ENCODE measurements at places on chromosomes 2 and 18.
A peak's percentile ranks its signal among the peaks of the same experiment; 100 is the strongest.

- no peak for DNase-seq
Observed at GRCh38 chr2:112796486-112796885, 12.2 kb upstream of the IL1A start.

- DNase-seq, result no peak
Observed at GRCh38 chr2:237404413-237404812, 9.6 kb downstream of the COL6A3 start.

DNA sequence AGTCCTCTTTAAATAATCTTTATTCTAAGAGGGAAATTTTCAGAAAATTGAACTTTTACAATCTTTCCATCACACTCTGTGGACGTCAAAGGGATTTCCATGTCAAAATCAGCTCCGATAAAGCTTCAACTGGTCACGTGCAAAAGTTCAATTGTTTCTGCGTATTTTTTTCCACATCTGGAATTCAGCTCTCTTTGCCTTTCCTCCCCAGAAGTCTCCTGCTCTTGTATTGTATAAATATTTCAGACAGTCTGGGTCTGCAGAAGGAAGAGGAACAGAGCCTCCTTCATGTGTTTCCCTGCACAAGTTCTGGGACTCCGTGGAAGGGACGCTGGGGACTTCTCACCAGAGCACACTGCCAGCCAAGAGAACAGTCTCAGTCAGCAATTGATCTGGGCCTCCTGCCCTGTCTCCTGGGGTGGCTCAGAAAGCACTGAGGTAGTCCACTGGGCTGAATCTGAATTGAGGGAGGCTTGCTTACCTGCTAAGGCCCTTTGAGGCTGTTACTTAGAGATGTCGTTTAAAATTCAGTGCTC is 251.5 kb downstream of the TFCP2L1 start:
- DNase-seq, result no peak

GRCh38 chr2:134261398-134262131 is 7.7 kb downstream of the MGAT5 start:
- no peak for DNase-seq

DNA sequence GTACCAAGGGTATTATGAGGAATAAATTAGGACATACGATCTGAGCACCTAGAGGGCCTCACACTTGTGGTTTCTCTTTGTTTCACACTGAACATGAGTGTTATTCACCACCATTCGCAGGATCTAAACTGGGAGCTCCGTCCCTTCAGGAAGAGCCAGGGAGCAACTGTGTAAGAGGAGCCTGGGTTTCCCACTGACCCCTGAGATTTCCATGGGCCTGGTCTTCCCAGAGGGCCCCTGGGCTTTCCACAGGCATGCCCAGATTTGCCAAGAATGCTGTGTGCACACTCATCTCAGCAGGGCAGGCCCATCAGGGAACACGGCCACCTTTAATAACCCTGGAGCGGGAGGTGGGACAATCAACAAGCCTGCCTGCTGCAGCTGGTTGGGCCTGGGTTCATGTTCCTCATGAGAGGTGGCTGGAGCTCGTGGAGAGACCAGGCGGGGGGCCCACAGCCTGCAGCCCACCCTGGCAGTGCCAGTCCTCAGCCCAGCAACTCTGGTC is 416.8 kb upstream of the MYT1L start:
- DNase-seq, result no peak

DNA sequence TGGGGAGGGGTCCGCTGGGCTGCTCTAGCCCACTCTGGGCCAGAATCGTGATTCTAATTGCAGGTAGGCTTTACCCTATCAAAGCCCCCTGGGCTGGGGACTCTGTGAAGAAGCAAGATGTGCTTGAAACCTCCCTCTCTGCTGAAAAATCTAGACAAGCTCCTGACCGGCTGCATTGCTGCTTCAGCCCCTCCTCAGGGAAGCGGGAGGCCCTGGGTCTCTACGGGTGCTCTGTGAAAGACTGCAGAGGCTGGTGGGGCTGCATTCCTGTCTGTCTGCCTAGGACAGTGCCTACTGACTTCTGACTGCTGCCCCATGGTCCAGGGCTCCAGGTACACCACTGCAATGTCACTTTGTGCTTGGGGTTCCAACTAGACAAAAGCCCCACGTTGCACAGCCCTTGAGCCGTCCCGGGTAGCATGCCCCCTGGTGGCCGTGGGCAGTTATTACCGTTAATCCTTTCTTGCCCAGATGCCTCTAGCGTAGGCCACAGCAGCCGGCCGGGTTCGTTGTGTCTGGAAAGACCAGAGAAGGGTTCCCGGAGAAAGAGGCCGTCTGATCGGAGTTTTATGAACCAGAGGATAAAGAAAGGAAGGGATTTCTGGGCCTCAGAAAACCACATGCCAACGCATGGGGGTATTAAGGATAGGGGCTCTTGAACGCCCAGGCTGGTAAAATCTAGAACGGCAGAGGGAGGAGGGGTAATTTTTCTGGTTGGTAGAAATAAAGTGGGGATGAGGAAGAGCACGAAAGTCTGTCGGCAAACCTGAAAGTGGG is 15.9 kb upstream of the C1QL2 start:
- DNase-seq, result peak; percentile 21

- DNase-seq, result no peak
Observed at GRCh38 chr2:143422681-143423080, 293.5 kb downstream of the ARHGAP15 start.

DNA sequence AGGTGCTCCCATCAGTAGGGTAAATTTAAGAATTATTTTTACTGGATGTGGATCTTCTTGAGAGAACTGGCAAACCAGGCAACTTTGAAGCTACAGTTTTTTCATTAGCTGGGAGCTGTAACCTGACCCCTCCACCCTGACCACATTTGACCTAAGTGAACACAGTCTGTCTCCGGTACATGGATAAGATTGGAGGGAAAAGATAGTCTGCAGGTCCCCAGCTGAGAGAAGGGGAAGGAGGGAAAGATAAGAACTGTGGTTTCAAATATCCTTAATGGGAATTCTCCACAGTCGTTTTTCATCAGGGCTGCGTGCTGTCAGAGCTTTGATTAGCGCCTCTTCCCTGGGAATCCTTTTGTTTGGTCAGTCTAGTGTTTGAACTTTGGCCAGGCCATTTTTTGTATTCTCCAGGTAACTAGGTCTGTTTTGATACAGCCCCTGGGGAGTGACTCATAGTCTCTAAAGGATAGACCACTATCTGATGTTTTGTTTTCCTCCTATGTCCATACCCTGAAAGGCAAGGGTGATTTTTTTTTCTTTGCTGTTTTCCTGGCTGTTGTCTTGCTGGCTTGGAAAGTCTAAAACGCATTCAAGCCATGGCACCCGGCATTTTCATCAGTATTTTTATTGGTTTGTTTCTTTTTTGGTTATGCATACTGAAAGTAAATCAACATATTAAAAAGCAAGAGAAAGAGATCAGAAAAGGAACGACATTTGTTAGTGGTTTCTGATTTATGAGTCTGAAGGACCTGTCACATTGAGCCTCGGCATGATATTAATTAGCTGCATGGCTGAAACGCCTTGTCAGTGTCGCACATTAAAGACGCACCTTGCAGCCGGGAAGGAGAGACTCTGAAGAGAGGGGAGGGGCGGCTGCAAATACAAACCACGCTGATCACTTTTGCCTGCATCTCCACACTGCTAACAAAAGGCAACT is 183.4 kb upstream of the FN1 start:
- DNase-seq, result no peak

DNA sequence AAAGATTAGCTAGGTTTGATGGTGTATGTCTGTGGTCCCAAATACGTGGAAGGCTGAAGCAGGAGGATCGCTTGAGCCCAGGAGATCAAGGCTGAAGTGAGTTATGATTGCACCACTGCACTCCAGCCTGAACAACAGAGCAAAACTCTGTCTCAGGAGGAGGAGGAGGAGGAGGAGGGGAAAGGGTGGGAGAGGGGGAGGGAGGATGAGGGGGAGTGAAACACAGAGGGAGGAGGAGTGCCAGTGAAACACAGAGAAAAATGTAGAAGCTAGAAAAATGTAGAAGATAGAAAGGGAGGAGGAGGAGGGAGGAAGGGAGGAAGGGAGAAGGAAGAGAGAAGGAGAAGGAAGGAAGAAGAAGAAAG is 387.5 kb downstream of the MTX2 start:
- no peak for DNase-seq

GRCh38 chr2:190882856-190883582 is 2.4 kb downstream of the GLS start:
- no peak for DNase-seq

DNA sequence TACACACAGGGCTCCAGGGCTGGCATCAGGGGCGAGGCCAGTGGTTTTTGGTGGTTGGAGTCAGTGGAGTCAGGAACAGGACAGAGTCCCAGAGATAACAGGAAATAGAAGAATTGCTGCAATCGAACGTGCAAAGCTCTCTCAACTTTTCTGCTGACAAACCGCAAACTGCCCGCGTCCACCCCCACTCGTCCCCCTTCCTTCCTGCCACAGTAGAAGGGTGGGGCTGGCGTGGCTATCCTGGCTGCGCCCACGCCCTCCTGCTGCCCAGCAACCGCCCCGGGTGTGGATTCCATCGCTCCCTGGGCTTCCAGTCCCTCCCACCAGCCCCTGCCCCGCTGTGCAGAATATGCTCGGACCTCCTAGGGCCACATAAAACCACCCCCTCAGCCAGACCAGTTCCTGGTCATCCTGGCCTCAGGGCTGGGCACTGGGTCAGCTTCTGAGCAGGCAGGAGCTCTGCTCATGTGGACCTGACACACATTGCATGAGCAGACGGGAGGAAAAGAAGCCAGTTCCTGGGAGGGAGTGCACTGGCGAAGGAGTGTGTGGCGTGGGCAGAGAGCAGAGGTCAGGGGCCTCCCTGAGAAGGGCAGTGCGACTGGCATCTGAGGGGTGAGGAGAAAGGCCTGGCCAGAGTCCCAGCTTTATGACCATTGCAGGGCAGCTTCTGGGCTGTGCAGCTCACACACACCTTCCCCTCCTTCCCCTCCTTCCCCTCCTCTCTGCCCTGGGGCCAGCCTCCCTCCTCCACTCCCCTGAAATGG is 85.4 kb upstream of the ATG16L1 start:
- peak; percentile 21 for DNase-seq

GRCh38 chr2:96470636-96471035 is 34.5 kb downstream of the NEURL3 start:
- peak; percentile 23 for DNase-seq

- no peak for DNase-seq
Observed at GRCh38 chr2:26347286-26347865, 787 bp upstream of the ADGRF3 start.

- DNase-seq, result no peak
Observed at GRCh38 chr18:79898952-79899608, 52.4 kb downstream of the SLC66A2 start.

DNA sequence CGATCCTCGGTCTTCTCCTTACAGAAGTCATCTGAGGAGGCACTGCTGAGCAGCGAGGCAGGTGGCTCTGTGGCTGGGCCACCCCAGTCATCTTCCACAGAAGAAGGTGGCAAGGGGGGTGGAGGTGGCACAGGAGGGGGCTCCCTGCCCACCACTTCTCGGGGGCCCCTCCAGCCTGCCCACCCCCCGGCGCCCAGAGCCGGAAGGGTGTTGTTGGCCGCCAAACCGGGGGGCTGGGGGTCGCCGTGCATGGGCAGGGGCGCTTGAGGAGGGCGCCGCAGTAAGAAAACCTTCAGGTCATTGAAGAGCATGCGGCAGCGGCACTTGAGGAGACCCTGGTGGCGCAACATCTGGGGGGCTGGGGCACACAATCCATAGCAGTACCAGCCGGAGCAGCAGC is 2.5 kb downstream of the MARCHF4 start:
- DNase-seq, result no peak

- DNase-seq, result no peak
Observed at GRCh38 chr18:76557026-76557575, 62.1 kb upstream of the ZNF516 start.

- DNase-seq, result no peak
Observed at GRCh38 chr2:4869154-4869553, 823.0 kb upstream of the SOX11 start.

GRCh38 chr18:58785171-58785805 is 79.4 kb upstream of the ZNF532 start:
- no peak for DNase-seq

DNA sequence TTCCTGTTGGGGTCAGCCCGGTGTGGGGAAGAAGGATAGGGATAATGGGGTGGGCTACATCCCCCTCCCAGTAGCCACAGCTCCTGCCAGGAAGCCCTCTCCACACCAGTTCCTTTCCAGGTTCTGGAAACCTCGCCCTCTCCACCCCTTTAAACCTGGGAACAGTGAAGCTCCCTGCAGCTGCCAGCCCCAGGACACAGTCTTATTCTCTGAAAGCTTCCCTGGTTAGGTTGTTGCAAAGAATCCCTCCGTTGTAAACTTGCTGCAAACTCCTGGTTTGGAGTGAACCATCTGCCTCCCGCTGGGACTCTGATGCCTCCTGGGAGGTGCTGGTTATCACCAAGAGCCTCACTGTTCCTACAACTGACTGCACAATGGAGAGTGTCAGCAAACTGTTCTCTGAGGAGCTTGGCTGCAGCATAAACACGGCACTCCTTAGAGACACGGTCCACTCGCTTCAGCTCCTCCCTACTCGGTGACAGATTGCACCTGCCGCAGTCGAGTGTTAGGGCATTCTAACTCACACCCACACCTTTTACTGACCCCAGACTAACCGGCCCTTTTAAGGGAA is 261.8 kb upstream of the RAB6C start:
- no peak for DNase-seq

- no peak for DNase-seq
Observed at GRCh38 chr2:234375176-234375880, 121.6 kb downstream of the ARL4C start.

- peak; percentile 65 for DNase-seq
Observed at GRCh38 chr2:136327162-136327852, 209.4 kb upstream of the CXCR4 start.

DNA sequence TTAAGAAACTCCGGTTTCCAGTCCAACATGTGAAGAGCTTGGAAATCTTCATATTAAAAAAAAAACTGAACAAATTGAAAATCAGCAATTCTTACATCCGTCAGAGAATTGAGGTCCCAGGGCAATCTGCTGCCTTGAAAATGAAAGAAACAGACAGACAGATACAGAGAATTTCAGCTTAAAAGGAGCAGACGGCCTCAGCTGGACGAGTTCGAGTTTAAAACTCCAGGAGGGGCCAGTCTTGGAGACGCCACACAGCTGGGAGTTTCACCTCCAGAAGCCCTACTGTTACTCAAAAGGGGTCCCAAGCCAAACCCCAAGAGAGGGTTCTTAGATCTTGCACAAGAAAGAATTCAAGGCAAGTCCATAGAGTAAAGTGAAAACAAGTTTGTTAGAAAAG is 226.5 kb upstream of the ARL4C start:
- DNase-seq, result no peak

DNA sequence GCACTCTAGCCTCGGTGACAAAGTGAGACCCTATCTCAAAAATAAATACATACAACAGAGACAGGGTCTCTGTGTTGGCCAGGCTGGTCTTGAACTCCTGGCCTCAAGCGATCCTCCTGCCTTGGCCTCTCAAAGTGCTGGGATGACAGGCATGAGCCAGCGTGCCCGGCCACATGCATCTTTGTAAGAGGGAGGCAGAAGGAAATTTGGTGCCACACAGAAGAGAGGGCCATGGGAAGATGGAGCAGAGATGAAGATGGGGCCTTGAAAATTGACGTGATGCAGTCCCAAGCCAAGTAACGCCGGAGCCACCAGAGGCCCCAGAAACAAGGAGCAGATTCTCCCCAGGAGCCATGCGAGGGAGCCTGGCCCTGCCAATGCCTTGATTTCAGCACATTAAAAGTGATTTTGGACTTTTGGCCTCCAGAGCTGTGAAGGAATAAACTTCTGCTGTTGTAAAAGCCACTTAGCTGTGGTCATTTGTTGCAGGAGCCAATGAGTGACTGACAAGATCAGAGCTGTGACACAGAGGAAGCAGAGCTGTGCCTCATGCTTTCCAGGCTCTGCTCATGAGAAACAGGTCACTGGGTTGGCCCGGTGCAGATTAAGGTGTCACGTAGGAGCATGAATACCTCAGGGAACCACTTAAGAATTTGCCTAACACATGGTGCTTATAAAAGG is 2.7 kb upstream of the SLC66A2 start:
- DNase-seq, result no peak

- no peak for DNase-seq
Observed at GRCh38 chr2:72980535-72981217, 63.4 kb downstream of the EMX1 start.
